IMR-90 (cell line): ENCODE measurements at places on chromosomes 16 and 17.

DNA sequence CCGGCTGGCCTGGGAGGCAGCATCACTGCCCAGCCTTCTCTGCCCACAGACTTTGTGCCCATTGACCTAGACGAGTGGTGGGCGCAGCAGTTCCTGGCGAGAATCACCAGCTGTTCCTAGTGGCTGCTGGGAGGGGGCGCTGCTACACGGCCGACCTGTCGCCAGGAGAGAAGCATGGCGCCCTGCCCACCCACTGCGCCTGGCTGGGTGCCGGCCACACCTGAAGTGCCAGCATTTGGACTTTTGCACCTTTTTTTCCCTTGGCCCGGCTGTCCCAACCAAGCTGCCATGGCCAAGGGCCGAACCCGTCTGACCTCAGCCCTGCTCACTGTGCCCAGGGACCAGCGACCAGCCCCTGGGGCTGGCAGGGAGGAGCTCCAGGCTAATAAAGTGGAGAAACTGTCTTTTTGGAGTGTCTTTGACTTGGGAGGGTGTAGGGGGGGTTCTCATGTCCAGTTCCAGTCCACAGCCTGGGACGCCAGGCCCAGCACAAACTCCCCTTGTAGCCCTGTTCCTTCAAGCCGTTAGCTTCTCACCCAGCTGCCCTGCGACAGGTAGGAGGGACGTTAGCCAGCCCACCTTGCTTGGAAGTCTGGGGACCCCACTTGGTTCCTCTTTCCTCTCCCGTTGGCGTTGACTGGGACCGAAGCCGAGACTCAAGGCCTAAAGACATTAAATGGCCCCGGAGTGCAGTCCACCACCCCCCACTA lies 939 bp upstream of the WDR90 start:
- H3K27ac ChIP-seq = peak overlapping the region; percentile 85
- no peak for DNase-seq
- H3K4me3 ChIP-seq = peak overlapping the region; percentile 59
- H3K27me3 ChIP-seq = no peaks in the 10 kb centered on the region

DNA sequence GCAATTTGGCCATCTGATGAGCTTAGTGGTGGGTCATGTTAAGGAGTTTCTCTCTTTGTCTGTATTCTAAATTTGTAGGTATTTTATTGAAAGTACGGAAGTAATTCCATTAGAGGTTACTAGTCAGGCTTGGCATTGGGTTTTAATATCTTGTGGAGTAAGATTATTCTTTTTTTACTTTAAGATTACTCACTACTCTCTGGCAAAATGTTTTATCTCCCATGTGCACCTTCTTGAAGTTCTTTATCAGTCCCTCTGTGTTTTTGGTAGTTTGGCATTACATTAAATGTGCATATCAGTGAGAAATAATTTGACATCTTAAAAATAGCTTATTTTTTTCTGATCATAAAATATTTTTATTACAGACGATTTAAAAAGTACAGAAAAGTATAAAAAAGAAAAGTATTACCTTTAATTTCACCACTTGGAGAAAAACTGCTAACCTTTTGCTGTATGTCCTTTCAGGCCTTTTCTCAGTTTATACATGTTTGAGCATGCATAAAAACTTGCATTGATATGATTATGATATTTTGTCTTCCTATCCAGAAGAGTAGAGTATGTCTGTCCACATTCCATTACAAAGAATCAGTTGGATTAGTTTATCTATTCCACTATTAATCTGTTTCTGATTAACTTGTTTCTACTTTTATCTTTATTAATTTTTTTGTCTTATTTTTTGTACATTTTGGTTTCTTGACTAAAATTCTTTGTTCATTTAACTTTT lies 198.3 kb downstream of the SPECC1 start:
- peaks cover 19% of the 10 kb centered on the region for H3K4me1 ChIP-seq
- no peak for DNase-seq
- peak overlapping the region; percentile 66 for H3K27ac ChIP-seq
- H3K4me3 ChIP-seq = no peak overlapping the region
- H3K27me3 ChIP-seq = no peaks in the 10 kb centered on the region

- 0 out of 2 replicates have a peak, but pooled peaks cover 2% of the 10 kb centered on the region for H3K36me3 ChIP-seq
- peak; percentile 82 for DNase-seq
- H3K4me3 ChIP-seq = peak overlapping the region; percentile 56
- H3K27me3 ChIP-seq = no peaks in the 10 kb centered on the region
- H3K27ac ChIP-seq = peak overlapping the region; percentile 90
- peaks cover 19% of the 10 kb centered on the region for H3K4me1 ChIP-seq
These were observed 1.2 kb upstream of the HEXIM1 start for GRCh38 chr17:45146890-45147580.

GRCh38 chr17:77458202-77459017 lies 317.6 kb downstream of the SEC14L1 start:
- no peak overlapping the region for H3K4me3 ChIP-seq
- no peak for DNase-seq
- peaks cover 12% of the 10 kb centered on the region for H3K36me3 ChIP-seq
- peaks cover 54% of the 10 kb centered on the region for H3K4me1 ChIP-seq
- H3K27me3 ChIP-seq = no peaks in the 10 kb centered on the region

GRCh38 chr16:72894293-72895151 lies 153.4 kb downstream of the ZFHX3 start:
- H3K4me3 ChIP-seq = no peak overlapping the region
- peak; percentile 51 for DNase-seq
- peaks cover 4% of the 10 kb centered on the region for H3K4me1 ChIP-seq
- H3K36me3 ChIP-seq = peaks cover 3% of the 10 kb centered on the region
- no peaks in the 10 kb centered on the region for H3K27me3 ChIP-seq

GRCh38 chr17:78441271-78441971 lies 63.0 kb downstream of the PGS1 start:
- H3K27me3 ChIP-seq = no peaks in the 10 kb centered on the region
- DNase-seq = no peak
- no peak overlapping the region for H3K27ac ChIP-seq

DNA sequence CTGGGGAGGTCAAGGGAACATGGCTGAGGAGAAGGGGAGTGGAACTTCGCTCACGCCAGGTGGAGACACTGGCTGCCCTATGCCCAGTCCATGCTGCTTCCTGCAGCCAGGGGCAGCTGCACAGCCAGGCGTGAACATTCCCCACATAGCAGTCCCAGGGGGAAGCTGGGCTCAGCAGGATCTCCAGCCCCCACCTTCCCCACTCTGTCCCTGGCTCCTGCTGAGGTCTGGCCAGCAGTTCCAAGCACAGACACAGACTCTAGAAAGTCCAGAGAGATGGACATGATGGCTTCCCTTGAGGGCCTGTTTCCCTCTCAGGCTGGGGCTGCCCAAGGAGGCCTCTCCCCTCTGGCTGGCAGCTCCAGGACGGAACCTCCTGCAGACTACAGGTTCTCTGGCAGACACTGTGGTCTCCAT lies 9.3 kb downstream of the JUP start:
- no peak overlapping the region for H3K4me3 ChIP-seq
- no peaks in the 10 kb centered on the region for H3K27me3 ChIP-seq
- DNase-seq = no peak
- H3K36me3 ChIP-seq = peaks cover 12% of the 10 kb centered on the region; the same call in 1 of the 2 replicates
- H3K27ac ChIP-seq = peak overlapping the region; percentile 79

GRCh38 chr17:393806-394717 lies 41.5 kb upstream of the RPH3AL start:
- H3K4me1 ChIP-seq = no peaks in the 10 kb centered on the region
- peaks cover 14% of the 10 kb centered on the region for H3K27me3 ChIP-seq
- H3K27ac ChIP-seq = no peak overlapping the region
- H3K4me3 ChIP-seq = no peak overlapping the region

DNA sequence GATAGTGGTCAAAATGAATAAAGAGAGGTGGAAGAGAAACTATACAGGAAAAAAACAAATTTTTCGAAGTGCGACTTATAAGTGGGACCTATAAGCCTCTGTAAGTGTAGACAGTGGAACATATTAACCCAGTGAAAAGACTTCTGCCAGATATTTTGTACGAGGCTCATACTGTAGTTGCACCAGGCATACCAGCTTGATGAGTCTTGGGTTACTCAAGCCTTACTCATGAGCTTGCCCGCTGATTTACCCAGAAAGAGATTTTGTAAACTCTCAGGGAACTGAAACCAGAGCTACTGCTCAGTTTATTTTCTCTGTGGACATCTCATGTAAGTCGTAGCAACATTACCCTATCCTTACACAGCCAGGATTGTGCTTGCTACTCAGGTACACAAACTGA lies 708.0 kb upstream of the SOX9 start:
- no peaks in the 10 kb centered on the region for H3K36me3 ChIP-seq
- peaks cover 16% of the 10 kb centered on the region for H3K4me1 ChIP-seq
- H3K4me3 ChIP-seq = no peak overlapping the region
- no peak overlapping the region for H3K27ac ChIP-seq
- DNase-seq = peak; percentile 99

DNA sequence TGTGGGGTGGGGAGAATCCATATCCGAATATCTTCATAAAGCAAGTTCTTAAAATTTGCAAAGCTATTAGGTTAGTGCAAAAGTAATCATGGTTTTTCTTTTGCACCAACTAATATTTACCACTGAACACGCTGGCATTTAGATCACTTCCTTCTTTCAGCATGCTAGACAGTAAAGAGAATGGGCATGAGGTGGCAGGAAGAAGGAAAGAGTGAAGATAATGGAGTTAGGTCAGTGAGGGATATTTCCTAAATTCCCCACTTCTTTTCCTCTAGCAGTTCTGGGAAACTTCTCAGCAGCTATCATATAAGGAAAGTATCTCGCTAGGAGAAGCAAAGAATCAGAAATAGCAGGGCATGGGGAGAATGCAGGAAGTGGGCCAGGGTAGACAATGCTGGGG lies 39.0 kb downstream of the SLC6A4 start:
- no peaks in the 10 kb centered on the region; the same call in 1 of the 2 replicates for H3K27me3 ChIP-seq
- no peaks in the 10 kb centered on the region for H3K36me3 ChIP-seq
- H3K27ac ChIP-seq = no peak overlapping the region
- DNase-seq = no peak
- H3K4me1 ChIP-seq = no peaks in the 10 kb centered on the region

DNA sequence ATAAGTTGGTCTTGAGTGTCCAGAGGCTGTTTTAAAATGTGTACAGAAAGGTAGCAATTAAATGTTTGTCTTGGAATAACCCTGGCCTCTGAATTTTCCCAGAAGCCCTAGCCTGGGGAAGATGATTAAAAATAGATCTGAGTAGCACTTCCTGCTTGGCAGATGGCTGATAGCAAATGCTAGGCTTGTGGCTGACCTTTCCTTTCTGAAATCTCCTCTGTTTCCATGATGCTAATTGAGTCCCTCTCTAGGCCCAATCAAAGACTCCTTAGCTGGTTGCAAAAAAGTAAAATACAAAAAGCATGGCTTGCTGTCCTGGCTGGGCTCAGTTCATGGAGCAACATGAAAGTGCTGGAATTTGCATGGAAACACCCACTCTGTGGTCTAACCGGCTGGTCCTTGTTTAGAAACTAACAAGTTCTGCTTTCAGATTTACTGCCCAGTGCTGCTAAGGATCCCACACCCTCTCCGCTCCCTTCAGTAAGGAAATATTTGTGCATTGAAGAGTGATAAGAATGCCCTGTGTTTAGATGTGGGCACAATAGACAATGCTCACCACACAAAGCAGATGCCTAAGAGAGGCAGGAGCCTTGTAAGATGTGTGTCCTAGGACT lies 40.8 kb downstream of the YPEL2 start:
- no peak overlapping the region for H3K4me3 ChIP-seq
- peak overlapping the region; percentile 32; the same call in 1 of the 2 replicates for H3K27ac ChIP-seq
- peak; percentile 54 for DNase-seq
- H3K4me1 ChIP-seq = peaks cover 20% of the 10 kb centered on the region
- no peaks in the 10 kb centered on the region for H3K27me3 ChIP-seq
